Prostate gland (tissue), 2 donors: ENCODE measurements at places on chromosomes 12 and 14. TPM values are rescaled to one million over a fixed set of nuclear protein-coding genes. Genes with fewer than 3 reads are reported as not detected.

BBOF1 gene
- 5.9 TPM for total RNA-seq

- no peak for DNase-seq
Observed at GRCh38 chr14:69880044-69880487, 850 bp downstream of the SMOC1 start.

- DNase-seq = no peak
Observed at GRCh38 chr14:40525314-40525713, 1081.4 kb upstream of the LRFN5 start.

GRCh38 chr12:114163771-114164170, 197.6 kb upstream of the RBM19 start:
- DNase-seq = no peak

SERPINA12 gene
- total RNA-seq = 1.1 TPM

DNA sequence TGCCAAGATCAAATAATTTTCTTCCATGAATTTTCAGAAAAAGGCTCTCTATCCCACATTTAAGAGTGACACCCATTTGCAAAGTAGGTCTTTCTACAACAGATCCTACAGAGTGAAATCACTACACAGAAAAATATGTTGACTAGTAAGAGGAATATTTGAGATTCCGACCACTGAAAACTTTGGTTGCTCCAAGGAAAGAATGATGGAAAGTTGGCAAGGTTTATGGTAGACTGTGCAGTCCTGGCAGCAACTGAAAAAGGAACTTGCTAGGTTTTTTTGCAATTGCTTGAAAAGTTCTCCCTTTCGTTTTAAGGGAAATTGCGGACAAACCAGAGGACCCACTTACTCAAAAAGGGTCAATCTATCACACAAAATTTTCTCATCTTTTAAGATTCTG, 83.1 kb upstream of the TSPAN8 start:
- DNase-seq = no peak

DNA sequence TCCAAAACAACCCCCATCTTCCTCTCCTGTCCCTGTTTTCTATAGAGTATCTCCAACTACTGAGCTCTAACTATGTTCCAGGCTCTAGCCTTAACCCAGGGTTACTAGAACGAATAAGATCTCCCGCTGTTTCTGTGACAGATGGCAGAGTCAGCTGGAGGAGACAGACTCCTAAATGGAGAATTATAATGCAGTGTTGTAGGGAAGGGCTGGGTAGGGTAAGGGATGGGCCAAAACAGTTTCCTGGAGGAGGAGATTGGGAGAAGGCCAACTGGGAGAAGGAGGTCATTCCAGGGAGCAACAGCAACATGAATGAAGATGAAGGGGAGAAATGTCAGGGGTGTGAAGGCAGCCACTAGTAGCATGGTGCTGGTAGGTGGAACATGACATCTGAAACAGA, 73.4 kb upstream of the ANO4 start:
- DNase-seq = no peak

- no peak for DNase-seq
Observed at GRCh38 chr12:65305346-65305950, 27.0 kb downstream of the MSRB3 start.

NELL2 gene
- total RNA-seq = 7.2 TPM

GRCh38 chr14:91732439-91732838, 553 bp upstream of the CATSPERB start:
- no peak for DNase-seq

GRCh38 chr12:96091833-96092232, 56.4 kb upstream of the LTA4H start:
- DNase-seq = no peak

GRCh38 chr14:58724206-58724605, 86.4 kb downstream of the DACT1 start:
- no peak for DNase-seq
